ENCODE measurements at places on chromosomes 3 and 15.

- DNase-seq, result peak; percentile 38
Observed at GRCh38 chr3:172104471-172105072, 65.2 kb downstream of the FNDC3B start.

GRCh38 chr15:66885281-66885915, 180.0 kb upstream of the SMAD3 start:
- no peak for DNase-seq

DNA sequence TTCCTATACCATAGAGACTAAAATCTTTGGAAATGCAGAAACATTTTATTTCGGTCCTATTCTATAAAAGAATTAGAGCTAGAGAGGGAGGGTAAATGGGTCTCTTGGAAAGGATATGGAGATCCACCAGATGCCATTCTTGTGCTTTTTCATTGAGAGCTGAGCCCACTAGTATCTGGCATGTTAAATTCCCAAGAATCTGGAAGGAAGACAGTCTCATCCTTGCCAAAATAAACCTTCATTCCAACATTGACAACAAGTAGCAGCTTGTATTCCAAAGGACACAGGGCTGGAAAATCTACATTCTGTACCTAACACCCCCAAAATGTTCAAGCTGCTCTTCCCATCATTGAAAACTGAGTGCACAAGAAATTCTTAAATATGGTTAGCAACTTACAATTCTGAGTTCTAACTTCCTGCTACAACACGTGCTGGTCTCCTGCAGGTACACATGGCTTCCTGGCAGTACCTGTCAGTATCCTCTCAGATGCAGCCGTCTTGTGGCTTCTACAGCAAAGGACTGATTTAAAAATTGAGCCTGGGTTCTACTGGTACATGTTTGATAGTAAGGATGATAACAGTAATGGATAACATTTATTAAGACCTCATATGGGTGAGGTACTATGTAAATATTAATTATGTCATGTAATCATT, 348.1 kb downstream of the SV2B start:
- DNase-seq, result peak; percentile 23

DNA sequence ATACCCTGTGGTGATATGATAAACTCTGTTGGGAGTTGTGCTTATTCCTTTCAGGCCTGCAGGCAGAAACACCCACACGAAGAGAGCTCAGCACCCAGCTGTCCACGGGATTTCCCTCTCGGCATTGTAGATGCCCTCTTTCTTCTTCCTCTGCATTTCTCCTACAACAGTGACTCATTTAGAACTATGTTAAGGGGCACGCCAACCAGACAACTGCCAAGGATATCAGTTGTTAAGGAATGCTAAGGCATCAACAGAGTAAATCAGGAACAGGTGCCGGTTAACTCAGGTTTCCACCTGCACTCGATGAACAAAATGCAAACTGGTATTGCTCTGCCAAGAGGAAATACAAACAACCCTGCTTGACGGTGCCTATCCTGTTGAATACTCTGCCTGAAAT, 270.0 kb upstream of the PEX5L start:
- no peak for DNase-seq

GRCh38 chr15:96340598-96341512, 10.4 kb downstream of the NR2F2 start:
- DNase-seq, result no peak

DNA sequence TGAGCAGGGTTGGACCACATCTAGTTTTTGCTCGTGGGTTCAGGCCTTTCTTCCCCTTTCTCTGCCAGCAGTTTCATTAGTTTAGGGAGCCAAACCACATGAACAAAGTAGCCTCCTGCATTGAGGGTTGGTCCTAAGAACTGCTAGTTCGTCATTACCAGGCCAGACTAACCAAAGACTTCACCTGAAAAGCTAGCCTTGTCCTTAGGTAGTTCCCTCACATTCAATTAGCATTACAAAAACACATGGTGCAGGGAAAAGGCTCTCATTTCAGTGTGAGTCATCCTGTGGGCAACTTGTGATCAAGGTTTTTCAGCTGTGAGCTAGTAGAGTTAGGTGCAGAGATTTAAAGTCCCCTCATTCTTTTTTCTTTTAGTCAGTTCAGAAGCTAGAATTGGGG, 279.3 kb upstream of the CTNNB1 start:
- DNase-seq, result no peak

- DNase-seq, result peak; percentile 77
Observed at GRCh38 chr3:187150599-187150998, 11.3 kb upstream of the RPL39L start.

Data from CD4-positive, alpha-beta T cell treated with Interleukin-2 at 100 ng/mL for 4 hours (primary cell).